ENCODE measurements at places on chromosomes 13 and 19.

- DNase-seq, result no peak
These were observed 373.5 kb downstream of the KCTD12 start for GRCh38 chr13:76512721-76513145.

- no peak for DNase-seq
These were observed 109.9 kb downstream of the KLF12 start for GRCh38 chr13:74024314-74024713.

DNA sequence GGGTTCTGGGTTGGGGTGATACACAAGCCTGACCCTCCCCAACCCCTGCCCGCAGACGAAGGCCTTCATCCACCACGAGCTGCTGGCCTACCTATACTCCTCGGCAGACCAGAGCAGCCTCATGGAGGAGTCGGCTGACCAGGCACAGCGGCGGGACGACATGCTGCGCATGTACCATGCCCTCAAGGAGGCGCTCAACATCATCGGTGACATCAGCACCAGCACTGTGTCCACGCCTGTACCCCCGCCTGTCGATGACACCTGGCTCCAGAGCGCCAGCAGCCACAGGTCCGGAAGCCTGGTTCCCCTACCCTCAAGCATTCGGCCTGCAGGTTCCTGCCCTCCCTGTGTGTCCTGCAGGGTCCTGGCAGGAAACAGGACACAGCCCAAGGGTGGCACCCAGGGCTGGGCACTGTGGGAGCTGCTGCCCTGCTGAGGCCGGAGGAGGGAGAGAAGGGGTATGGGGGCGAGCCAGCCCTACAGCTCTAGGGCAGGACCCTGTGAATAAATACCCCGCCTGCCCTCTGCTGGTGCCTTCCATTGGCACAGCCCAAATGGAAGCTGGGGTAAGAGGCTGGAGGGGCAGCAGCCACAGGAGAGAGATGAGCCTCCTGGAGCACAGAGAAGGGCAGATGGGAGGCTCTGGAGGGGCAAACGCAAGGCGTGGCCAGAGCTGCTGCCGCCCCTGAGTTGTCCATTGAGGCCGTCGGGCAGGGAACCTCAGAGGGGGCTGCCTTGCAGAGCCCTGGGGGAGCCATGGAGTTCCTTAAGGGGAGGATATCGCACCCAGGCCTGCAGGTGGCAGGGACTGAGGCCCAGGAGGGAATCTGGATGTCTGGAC lies 6.8 kb downstream of the TMED1 start:
- DNase-seq, result no peak

DNA sequence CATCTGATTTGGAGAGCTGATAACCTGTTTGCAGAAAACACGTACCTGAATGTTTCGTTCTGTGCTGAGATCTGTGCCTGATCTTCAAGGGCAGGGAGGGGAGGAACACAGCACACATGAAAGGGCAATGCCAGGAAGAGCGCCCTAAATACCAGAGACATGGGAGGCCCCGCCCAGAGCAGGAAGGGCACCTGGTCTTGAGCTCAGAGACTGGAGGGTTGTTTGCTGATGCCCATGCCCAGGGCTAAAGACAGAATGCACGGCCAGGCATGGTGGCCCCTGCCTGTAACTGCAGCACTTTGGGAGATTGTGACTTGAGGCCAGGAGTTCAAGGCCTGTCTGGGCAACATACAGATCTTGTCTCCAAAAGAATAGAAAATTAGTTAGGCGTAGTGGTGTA lies 183.2 kb downstream of the TUBA3C start:
- no peak for DNase-seq

DNA sequence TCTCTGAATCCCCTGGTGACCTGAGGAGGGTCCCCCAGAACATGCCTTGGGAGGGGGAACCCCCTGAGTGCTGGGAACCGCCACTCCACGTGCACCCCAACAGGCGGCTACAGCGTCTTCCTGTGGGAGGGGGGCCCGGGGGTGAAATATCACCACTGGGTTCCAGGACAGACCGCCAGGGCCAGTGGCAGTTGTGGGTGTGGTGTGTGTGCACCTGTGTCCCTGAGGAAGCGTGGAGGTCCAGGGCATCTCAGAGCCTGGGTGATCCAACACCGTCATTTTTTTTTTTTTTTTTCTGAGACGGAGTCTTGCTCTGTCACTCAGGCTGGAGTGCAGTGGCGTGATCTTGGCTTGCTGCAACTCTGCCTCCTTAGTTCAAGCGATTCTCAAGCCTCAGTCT lies 4.2 kb downstream of the ADGRE5 start:
- DNase-seq, result no peak

DNA sequence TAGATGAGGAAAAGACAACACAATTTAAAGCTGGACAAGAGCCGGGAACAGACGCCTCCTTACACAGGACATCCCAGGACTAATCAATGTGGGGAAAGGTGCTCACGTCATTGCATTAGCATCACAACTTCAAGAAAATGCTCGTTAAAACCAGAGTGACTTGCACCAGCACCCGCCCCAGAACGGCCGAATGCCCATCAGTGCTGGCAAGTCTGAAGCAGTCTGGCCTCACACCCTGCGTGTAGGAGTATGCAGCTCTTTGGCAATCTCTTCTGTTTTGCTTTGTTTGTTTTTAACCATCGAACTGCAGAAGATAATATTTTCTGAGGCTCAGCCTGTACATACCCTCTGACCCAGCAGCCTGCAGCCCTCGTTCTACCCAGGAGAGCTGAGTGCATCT lies 44.8 kb upstream of the LDLR start:
- DNase-seq, result no peak

GRCh38 chr13:80237646-80238045 lies 103.3 kb downstream of the SPRY2 start:
- DNase-seq, result no peak

DNA sequence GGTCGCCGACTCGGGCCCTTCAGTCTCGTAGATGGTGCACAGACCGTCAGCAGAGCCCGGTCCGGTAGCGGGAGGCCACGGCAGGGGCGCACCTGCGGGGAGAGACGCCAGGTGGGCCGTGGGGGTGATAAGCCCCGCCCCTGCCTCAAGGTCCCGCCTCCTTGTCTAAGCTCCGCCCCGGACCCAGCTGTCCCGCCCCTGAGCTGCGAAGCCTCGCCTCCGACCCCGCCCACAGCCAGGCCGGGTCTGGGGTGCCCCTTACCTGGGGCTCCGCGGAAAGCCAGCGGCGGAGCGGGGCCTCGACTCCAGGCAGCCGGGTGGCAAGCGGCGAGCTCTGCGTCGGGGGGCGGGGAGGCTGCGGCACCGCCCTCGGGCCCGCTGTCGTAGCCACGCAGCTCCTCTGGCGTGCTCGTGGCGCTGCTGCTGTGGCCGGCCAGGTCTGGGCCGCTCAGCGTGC lies 4.7 kb downstream of the PRR36 start:
- DNase-seq, result peak; percentile 57

GRCh38 chr19:5434351-5434917 lies 20.8 kb upstream of the ZNRF4 start:
- DNase-seq, result no peak

DNA sequence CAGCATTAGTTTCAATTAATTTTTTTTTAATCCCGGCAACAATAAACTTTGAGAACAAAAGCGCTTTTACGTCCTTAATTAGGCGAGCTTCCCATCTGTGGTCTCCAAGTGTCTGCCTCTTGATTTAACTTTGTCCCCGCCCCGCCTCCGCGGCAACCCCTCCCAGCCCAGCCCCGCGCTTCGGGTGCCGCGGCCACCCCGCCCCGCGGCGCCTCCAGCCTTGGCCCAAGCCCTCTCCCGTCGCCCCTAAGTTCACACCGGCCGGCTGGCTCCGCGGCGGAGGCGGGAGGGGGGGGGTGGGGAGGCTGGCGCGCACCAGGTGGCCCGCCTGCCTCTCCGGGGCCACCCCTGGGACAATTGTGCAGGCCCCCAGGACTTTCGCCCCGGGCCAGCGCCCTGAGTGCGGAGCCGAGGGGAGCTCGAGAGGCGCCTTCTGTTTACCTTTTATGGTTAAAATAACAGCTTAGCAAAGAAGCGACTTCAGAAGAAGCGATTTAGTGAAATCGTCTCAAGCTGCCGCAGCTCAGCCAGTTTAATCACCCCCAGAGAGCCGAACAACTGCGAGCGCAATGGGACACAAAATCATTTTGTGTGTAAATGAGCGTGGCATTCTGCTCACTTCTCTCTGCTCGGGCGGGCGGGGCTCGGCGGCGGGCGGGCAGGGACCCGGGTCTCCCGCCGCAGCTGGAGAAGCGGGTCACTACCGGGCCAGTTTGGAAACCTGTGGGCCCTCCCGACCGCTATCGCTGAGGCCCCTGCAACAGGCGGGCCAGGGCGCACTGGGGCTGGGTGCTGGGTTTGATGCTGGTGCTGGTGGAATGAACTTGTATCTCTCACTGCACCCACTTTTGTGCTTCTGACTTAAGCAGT lies 1.4 kb downstream of the KCTD15 start:
- no peak for DNase-seq

DNA sequence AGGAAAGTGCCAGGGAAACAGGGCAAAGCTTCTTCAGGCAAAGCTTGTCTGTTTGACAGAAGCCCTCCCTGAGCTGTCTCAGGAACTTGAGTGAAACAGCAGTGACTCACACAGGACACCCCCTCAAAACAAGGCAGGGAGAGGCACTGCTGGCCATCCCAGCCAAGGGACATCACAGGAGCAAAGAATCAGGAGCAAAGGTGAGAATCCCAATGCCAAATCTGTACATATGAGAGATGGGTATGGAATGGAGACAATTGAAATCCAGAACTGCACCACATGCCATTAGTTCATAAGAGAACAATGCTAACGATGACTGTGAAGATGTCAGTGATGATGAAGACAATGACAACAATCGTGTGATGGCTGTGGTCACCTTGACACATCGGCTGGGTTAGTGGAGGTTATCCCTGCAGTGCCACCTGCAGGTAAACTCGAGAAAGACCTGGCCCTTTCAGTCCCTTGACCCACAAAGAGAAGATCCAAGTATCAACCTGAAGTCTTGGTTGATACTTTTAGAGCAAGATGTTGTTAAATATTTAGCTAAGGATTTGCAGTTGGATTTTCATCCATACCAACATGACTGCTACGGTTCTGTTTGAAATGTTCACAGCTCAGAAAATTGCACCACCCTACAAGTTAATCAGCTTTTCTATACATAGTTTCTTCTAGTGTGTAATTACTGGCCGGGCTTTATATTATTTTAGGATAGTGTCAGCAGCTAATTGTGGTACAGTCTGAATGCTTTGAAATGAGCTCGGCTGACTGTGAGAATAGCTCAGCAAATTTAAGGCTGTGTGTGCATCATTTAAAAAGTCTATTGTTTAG lies 42.0 kb upstream of the IPO5 start:
- DNase-seq, result no peak

DNA sequence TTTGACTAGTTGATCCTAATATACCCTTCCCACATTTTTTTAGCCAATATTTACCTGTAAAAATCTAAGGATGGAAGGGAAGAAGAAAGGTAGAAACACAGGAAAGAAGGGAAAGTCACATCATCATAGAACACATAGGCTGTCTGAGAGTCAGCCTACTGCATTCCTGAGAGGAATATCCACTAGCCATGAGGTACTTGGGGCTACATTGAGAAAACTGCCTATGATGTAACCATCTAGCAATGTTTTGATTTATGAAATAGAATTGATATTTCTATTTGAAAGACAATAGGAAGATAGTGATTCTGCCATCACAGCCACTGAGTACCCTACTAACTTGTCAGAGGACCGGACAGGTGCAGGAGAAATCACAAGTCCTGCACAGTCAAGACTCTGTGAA lies 873.8 kb downstream of the GPC5 start:
- no peak for DNase-seq
